ENCODE measurements at places on chromosomes 4 and X.

DNA sequence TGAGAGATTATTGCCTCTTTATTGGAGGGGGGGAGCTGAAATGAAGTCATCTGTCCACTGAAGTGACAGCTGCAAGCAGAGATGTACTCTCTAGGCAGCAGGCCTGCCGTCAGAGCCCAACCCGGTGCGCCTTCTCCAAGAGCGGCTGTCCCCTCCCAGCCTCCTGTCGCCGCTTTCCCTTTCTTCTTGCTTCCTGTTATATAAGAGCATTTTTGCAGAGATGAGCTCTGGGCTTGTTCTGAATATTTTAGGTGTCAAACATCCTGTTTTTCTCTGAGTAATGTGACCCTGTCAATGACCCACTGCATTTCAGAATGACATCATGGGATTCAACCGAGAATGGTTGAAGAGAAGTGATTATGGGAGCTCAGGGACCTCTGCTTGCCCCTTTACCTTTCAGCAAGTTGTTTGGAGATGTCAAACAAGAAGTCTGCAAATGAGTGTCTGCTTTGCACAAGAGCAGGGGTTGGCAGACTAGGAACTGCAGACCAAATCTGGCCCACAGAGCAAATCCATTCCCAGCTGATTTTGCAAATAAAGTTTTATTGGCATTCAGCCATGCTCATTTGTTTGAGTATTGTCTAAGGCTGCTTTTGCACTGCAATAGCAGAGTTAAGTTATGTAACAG lies 79.9 kb downstream of the SLC9A6 start:
- no peak for DNase-seq

GRCh38 chr4:72974694-72975487 lies 94.6 kb downstream of the COX18 start:
- DNase-seq, result no peak

DNA sequence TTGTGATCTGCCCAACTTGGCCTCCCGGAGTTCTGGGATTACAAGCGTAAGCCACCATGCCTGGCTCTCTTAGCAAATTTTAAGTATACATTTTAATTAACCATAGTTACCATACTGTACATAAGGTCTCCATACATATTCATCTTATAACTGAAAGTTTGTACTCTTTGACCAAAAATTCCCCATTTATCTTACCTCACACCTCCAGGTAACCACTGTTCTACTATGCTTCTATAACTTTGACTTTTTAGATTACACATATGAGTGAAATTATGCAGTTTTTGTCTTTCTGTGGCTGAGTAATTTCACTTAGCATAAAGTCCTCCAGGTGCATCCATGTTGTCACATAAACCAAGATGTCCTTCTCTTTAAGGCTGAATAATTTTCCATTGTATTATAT lies 17.4 kb downstream of the C4orf51 start:
- DNase-seq, result peak; percentile 25

DNA sequence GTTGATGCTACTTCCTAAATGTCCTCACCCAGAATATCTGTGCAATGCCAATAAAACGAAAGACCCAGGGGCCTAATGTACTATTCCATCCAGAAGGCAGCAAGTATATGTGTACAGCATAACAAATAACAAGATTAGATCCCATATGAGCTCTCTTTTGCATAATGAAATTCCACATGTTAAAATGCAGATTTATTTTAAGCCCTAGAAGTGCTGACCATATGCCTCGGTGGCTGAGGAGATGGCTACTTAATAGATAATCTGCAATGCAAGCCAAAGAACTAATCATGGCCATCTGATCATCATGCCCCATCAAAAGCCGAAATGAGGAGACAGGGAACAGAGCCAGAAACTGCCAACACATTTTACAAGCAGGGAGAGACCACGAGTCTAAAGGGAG lies 293.5 kb downstream of the KCNIP4 start:
- no peak for DNase-seq

- DNase-seq, result peak; percentile 69
Observed at GRCh38 chr4:98203332-98204235, 57.6 kb upstream of the RAP1GDS1 start.

DNA sequence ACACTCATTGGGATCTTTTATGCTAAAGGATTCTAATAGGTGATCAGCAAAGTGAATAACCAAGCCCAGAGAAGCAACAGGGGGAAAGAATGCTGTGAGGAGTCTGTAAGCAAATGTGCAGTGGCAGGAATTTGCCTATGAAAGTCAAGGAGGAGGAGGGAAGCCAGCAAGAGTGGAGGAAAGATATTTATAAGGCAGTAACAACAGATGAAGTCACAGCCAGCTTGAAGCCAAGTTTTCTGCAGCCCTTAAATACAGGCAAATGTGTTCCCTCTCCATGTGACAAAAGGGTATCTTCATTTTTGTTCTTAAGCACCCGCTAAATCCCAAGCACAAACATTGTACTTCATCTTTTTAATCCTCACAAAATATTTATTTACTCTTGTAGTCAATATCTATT lies 275.0 kb upstream of the CLNK start:
- DNase-seq, result no peak

DNA sequence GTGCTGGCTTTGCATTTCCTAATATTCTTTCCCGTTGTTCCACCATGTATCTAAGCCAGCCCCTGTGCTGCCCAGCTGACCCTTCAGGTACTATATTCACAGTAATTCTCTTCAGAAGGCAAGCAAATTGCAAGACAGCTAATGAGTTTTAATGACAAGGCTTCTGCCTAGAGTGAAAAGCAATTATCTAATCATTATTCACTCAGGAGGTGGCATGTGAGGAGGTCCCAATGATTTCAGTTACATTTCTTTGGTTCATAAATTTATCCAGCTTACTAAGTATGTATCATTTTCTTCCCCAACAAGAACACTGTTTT lies 123.0 kb downstream of the RASGEF1B start:
- DNase-seq, result no peak

DNA sequence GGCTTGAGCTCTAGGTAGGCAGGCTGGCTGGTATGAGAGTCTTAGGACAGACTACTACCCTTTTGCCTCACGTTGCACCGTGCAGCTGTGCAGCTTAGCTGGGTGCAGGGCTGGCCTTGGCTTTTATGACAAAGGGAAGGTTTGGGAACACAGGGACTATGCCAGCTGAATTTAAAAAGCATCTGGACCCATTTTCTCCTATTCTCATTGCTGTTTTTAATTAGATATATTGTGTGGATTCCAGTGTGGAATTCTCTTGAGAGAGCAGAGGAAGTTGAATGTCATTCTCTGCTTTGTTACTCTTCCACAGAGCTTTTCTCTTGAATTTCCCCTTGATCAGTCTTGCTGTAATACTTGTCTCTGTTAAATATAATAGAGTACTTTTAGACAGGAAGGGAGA lies 192.7 kb downstream of the ZNF330 start:
- DNase-seq, result no peak

DNA sequence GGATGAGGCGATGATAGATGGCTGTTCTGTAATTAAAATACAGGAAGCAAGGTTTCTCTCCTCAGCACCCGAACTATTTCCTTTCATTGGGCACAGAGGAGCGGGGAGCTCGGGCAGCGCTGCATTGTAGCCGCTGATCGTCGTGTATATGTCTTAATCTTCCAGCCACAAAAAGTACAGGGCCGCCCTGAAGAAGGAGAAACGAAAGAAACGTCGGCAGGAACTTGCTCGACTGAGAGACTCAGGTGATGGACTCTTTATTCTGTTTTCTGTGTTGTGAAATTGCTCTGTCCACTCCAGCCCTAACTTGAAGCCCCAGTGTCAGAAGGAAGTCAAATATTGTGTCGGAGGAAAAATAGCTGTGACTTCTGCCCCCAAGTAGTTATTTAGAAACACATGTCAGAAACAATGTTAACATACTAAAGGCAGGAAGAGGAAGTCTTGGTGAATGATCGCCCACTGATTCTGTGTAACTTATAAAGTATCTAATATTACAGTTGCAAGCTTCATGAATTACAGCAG lies 546 bp downstream of the ZRSR2 start:
- peak; percentile 29 for DNase-seq

DNA sequence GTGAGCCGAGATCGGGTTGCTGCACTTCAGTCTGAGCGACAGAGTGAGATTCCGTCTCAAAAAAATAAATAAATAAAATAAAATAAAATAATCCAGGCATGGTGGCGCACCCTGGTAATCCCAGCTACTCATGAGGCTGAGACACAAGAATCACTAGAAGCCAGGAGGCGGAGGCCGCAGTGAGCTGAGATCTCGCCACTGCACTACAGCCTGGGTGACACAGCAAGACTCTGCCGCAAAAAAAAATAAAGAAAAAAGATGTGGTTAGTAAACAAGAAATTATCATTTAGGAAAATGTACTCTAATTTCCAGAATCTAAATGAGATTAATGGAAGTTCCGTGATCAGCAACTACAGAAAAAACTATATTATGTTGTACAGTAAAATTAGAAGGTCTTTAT lies 14.5 kb upstream of the LRBA start:
- no peak for DNase-seq

GRCh38 chr4:132818091-132818490 lies 331.0 kb upstream of the PCDH10 start:
- no peak for DNase-seq

DNA sequence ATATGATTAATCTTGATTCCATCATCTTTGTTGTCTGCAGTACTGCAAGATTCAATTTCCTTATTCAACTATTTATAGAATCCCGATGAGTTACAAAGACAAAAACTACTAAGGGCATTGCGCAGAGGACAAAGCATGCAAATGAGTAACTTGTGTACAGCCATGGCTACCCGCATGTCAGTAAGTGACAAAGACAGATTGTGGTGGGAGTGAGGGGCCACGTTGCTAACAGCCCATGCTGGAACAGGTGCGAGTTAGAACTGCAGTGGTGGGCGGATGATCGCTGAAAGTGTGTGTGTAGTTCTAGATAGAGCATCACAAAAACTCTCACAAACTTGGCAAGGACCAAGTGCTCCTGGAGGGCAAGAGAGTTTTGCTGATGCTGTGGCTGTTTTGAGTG lies 49.5 kb downstream of the ACOX3 start:
- DNase-seq, result no peak

- DNase-seq, result no peak
Observed at GRCh38 chr4:183889190-183889589, 15.9 kb upstream of the STOX2 start.

DNA sequence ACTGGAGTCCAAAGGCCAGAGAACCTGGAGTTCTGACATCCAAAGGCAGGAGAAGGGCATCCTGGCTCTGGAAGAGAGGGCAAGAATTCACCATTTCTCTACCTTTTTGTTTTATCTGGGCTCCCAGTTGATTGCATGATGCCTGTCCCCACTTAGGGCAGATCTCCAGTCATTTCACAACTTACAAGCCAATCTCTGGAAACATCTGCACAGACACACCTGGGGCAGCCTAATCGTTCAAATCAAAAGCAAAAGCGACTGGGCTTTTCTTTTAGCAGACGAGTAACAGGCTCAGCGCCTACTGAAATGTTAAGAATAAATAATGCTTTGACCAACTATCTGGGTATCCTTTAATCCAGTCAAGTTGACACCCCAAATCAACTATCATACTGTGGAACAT lies 136.0 kb upstream of the NPY2R start:
- no peak for DNase-seq

GRCh38 chr4:185554365-185555126 lies 19.2 kb upstream of the PDLIM3 start:
- no peak for DNase-seq

DNA sequence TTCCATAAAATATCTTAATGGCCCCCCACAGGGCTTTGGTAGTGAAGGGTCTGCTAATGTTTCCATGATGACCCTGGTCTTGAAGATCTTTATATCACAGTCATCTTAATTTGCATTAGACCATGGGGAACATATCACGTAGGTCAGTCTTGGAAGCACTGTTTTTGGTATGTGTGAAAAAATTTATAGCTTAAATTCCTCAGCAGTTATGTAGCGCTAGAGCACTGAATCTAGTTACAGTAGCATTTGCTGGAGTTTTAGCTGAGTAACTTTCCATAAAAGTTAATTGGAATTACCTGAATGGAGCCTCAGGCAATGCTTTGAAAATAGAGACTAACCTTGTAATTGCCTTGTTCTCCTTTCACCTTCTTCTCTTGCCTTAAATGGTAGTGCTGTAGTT lies 648.8 kb downstream of the IQCM start:
- DNase-seq, result no peak

All from GM13977 (cell line).